Stimulated activated CD4-positive, alpha-beta T cell treated with anti-CD3 and anti-CD28 coated beads, Interleukin-12 subunit alpha, Interleukin-12 subunit beta, amount 100 ng/mL, for 48 hours (primary cell): ENCODE measurements at places on chromosomes 2 and 18.

DNA sequence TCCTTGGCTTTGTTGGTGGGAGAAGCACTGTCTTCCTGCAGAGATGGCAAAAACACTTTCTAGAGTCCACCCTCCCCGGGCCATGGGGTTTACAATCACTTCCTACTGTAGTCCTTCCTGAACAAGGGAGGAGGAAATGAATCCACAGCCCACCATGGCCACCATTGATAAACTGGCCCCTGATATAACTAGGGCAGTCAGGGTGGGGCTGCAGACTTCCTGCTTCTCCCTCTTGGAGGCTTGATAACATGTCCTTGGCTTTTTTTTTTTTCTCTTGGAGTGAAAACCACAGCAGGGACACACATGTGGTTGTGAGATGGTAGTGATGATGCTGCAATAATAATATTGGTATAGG, 437.8 kb downstream of the ZNF521 start:
- DNase-seq: no peak

GRCh38 chr2:22904126-22904684, 480.8 kb upstream of the KLHL29 start:
- DNase-seq: no peak

GRCh38 chr2:34570266-34570872, 971.3 kb upstream of the FAM98A start:
- DNase-seq: no peak

DNA sequence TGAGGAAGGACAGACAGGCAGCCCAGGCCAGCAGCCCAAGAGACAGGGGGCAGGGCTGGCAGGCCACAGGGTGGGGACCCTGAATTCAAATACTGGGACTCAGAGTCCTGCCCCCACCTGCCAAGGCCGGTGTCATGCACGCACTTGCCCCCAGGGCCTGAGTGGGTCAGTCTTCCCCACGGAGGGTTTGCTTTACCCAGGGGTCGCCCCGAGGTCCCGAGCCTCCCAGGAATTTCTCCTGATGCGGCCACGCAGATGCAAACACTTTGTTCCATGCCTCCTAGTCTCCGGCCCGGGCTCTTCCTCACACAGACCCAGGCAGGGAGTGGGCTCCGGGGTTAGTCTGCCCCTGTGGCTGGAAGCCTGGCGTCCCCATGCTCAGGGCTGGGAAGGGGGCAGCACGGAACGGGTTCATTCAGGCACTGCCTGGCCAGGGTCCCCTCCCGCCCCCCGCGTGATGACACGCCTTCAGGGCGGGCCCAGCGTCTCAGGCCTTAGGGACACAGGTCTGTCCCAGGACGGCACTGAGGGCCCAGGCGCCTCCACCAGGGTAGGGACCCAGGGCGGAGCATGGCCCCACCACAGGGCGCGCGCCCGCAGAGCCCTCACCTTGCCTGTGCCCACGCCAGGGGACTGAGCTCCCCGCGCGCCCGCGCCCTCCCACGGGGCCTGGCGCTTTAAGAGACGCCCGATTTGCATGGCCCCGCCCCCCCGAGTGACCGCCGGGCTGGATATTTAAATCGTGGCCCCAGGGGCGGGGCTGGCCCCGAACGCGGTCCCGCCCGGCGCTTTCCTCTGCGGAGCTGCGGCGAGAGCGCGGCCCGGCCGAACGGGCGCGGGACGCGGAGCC, at the start of gene SNED1:
TSS of gene SNED1 (plus strand) at position 763 of the 850 bp plus-strand sequence. CDS start 220 bp downstream, outside the sequence.
- DNase-seq: peak; percentile 39

GRCh38 chr2:83874712-83875430, 584.2 kb downstream of the SUCLG1 start:
- DNase-seq: no peak

GRCh38 chr2:222526480-222527277, 102.3 kb downstream of the SGPP2 start:
- no peak for DNase-seq

- DNase-seq: no peak
Measured at GRCh38 chr2:235157746-235158482, 206.1 kb downstream of the SH3BP4 start.

DNA sequence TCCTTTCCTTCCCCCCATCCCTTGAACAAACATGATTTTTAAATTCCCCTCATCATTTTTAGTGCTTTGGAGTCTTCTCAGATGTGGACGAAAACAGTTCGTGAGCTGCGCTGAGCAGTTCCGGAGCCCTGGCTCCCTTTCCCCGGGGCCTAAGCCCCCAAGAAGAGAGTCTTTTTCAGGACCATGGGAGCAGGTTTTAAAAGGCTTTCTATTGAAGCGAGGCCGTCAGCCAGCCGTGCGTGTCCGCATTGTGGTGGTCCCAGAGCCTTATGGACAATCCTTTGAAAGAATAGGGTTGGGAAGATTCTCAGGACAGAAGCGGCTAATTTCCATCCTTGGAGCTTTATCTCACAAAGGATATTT, 290.7 kb downstream of the SOX11 start:
- no peak for DNase-seq

- DNase-seq: peak; percentile 86
Measured at GRCh38 chr2:240565333-240566202, 2.7 kb upstream of the RNPEPL1 start.

- no peak for DNase-seq
Measured at GRCh38 chr2:43265421-43265820, 39.0 kb upstream of the ZFP36L2 start.

DNA sequence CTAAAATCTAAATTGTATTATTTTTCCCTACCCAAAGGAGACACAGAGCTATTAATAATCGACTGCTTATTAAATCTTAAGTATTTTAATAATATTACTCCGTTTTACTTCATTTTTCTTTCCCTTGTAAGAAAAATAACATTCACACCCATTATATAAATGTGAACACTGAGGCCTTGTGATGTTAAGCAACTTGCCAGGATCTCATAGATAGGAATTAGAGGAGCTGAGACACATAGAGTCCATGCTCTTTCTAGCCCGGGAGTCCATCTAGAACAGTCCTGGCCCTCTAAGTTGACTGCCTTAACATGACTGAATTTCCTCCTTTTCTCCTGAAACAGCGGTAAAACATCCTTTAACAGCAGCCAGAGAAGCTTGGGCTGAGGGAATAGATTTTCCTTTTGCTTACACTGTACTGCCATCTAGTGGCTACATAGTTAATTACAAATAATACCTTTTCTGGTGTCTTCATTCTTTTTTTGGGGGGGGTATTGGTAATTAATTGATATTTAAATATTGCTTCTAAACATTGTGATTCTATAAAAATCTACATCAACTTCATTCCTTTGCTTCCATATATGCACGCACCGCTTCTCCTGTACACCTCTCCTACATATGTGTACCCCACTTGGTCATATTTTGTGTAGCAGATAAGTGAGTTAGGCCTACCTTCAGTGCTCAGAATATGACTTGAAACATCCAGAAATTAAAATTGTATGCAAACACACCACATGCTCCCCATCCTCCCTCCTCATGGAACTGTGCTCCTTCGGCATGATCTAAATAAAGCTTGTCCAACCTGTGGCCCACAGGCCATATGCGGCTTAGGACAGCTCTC, 125.8 kb upstream of the HNMT start:
- no peak for DNase-seq

DNA sequence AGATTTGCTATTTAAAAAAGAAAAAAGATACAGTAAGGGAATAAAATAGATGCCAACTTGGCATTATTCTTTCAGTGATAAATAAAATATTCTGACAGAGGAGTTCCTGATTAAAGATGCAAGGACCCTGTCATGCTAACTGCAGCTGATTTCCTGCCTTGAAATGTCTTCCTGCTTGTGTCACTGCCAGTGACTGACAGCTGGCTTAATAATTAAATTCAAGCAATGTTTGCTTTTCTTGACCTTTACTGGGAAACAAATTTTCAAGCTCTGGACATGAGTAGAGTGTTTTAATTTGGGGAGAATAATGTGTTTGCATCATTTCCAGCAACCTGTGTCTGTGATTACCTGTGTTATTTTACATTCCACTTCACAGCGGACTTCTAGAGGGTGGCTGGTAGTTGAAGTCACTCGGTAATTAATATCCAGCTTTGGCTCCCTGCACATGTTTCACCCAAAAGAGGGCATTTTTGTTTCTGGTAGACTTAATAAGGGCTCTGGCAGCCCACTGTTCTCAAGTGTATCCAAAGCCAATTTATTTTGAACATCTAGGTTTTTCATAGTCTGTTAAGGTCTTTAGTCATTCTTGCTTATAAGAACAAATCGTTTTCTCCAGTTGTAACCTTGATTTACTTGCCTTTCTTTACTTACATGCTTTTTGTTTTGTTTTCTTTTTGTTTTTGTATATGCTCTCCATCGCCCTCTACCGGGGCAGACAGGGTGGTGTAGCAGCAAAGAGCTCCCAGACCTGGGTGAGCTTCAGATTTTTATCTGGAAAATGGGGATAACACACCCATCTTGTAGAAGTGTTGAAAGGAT, 48.5 kb upstream of the PROKR1 start:
- peak; percentile 36 for DNase-seq

DNA sequence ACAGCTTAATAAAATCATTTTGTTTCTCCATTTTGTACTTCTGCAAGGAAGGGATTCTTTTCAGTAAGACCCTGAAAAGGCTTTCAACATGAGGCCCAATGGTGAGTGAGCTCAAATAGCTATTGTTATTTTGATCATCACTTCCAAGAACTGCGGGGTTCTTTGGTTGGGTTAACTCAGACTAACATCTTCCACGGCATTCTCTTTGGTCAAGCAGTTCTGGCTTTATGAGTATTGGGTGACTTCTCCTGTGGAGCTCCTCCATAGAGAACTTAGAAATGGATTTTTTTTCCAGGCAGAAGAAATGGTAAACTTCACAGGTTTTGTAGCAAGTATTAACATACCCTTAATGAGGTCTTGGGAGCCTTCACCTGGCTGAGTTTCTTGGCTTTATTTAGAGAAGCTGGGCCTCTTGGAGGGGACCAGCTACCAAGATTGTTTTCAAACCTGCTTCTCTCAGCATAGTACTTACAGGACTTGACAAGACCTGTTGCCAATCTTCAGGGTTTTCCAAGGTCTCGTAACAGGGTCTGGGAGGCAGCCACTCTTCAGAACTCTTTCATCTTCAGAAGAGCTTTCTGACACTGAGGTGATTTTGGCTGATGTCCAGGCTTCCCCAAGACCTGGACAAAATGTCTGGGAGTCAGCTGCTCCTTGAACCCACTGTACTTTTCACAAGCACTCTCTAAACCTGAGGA, 353.2 kb upstream of the ETAA1 start:
- DNase-seq: no peak

DNA sequence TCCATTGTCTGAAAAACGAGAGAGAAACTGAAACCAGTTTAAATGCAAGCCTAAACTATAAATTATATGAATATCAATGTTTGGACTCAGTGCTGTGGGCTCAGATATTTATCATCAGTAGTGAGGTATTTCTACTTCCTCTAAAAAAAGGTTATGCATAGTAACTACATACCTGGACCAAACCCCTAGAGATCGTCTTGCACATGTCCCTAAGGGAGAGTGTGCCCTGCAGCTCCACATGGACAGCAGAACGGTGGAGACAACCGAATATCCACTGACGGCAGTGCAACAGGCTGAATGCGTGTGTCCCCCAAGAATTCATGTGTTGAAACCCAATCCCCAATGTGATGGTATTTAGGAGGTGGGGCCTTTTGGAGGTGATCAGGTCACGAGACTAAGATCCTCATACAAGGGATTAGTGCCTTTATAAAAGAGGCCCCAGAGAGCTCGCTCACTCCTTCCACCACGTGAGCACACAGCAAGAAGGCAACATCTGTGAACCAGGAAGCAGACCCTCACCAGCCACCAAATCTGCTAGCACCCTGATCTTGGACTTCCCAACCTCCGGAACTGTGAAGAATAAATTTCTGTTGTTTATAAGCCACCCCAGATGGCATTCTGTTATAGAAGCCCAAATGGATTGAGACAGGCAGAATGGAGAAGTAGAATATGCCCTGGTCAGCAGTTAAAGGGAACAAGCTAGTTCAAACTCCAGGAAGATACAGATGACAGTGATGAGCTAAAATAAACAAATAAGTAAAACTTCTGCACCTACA, 208.4 kb downstream of the ANAPC1 start:
- DNase-seq: no peak

GRCh38 chr2:84850471-84850870, 30.4 kb downstream of the TRABD2A start:
- DNase-seq: no peak

DNA sequence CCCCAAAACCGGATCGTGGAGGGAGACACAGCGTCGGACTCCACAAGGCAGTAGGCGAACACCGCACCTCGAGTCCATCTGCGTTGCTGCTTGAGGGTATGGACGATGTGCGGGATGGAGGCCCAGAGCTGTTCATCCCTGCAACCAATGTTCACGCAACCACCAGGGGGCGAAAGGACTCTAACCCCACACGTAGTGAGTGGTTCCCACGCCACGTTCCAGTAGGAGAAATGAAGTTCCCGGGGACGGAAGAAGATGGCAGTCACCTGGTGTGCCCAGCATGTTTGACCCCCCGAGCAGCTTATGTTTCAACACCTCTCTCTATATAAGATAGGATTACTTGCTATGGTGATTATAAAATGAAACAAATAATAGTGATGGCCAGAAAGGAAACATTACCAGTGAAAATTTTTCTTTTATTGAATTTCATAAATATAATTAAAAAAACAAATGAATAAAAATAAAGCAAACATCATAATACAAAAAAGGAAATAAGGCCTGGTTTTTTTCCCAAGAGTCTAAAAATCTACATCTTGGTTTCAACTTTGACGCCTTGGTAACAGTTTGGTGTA, 184.3 kb downstream of the SH3BP4 start:
- DNase-seq: peak; percentile 15

- no peak for DNase-seq
Measured at GRCh38 chr2:106537047-106537446, 49.9 kb downstream of the CD8B2 start.

- no peak for DNase-seq
Measured at GRCh38 chr2:58521803-58522554, 280.9 kb upstream of the FANCL start.

- DNase-seq: no peak
Measured at GRCh38 chr2:237995036-237995435, 28.2 kb downstream of the UBE2F start.

GRCh38 chr2:241070361-241070760, 31.7 kb downstream of the MTERF4 start:
- no peak for DNase-seq

DNA sequence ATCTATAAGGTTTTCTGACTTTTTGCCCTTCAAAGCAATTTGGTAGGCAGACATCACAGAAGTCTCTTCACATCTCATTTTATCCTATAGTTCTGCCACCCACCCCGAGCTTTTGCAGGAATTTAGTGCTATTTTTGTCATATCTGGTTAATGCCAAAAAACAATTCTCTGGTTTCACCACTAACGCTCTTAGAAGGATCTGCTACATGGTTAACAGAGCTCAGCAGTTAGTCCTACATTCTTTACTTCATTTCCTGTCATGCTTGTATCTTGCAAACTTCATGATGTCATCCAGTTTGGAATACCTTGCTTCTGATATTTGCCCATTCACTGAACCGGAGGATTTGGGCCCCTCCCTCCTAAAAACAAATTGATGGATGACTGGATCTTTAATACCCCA, 116.8 kb upstream of the SERPINE2 start:
- no peak for DNase-seq

DNA sequence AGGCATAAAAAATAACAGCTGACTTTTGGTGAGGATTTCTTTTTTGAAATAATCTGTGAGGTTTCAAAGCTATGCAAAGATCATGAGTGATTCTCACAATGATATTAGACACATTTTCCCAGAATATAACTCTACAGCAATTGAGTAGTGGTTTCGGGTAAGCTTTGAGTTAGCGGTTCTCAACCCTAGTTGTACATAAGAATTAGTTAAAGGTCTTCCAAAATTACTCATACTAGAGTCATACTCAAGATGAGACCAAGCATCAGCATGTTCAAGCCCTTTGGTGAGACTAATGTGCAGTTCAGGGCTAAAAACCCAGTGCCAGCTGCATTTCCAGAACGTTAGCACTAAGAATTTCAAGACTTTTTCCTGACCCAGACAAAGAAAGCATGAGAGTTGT, 31.1 kb downstream of the DSG4 start:
- no peak for DNase-seq
